ENCODE measurements at places on chromosomes 5 and 9. TPM values are rescaled to one million over a fixed set of nuclear protein-coding genes. Genes with fewer than 3 reads are reported as not detected.
A peak's percentile ranks its signal among the peaks of the same experiment; 100 is the strongest.

GRCh38 chr9:131942146-131942720 lies 137.4 kb downstream of the MED27 start:
- no peak for DNase-seq

DNA sequence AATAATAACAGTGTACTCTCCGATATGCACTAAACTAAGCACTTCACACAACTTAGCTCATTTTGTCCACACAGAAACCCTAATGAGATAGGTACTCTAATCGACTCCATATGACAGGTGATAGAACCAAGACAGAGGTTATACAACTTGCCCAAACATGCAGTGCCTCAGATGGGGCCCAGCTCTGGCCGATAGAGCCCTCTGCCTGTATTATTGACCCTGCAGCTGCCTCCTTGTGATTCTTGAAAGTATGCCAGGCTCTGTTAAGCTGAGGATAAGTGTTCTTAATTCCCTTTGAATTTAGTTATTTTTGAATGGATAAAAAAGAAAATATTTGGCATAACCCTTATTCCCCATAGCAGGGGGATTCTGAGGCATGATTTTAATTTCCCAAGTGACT lies 78.5 kb downstream of the HMHB1 start:
- DNase-seq: no peak

DNA sequence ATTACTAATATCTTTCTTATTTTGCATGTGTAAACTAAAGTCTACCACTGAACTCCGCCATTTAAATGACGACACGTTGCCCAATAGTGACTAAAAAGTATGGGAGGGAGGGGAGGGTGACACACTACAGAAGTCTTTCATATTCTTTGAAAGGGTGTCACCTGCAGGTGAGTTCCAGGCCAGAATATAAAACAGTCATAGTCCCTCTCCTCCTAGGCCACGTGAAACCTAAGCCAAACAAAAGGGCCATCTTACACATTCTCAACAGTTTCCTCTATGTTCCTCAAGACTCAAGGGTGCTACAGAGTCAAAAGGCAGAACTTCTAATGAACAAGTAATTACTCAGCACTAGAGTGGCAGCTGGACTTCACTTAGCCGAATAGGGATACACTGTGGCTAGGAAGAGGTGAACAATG lies 6.4 kb downstream of the CEMIP2 start:
- DNase-seq: no peak

- DNase-seq: no peak
Measured at GRCh38 chr5:149740341-149740740, 10.2 kb downstream of the PPARGC1B start.

DNA sequence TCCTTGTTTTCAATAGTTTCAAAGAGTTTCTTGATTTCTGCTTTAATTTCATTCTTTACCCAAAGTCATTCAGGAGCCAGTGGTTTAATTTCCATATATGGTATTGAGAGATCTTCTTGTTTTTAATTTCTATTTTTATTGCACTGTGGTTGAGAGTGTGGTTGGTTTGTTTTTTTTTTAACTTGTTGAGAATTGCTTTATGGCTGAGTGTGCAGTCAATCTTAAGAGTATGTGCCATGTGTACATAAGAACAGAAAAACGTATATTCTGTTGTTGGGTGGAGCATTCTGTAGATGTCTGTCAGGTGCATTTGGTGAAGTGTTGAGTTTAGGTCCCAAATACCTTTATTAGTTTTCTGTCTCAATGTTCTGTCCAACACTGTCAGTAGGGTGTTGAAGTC lies 26.7 kb upstream of the IPPK start:
- DNase-seq: no peak

GRCh38 chr9:23088932-23089364 lies 642.3 kb downstream of the DMRTA1 start:
- peak; percentile 1 for DNase-seq

GRCh38 chr5:93385655-93386054 lies 195.4 kb downstream of the NR2F1-AS1 start:
- no peak for DNase-seq

- DNase-seq: no peak
Measured at GRCh38 chr9:117723986-117724625, 19.9 kb downstream of the TLR4 start.

DNA sequence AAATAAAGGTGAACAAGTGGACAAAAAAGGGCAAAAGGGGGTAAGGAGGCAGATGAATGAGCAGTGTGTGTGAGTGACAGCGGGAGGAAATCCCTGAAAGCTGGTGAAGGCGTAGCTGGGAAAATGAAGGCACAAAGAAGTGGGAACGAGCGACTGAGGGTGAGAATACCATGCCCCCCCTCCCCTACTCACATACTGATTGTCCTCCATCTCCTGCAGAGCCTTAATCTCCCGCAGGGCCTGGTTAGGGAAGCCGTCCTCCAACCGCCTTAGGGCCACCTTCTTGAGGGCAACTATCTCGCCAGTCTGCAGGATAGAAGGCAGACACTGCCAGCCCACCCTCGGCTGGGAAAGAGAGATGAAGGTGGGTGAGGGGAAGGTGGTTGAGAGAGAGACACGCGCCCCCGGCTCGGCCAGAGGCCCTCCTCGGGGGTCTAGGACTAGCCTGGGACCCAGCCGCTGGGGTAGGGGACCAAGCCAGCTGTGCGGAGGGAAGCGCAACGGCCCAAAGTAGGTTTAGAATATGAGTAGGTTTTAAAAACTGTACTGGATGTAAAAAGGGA lies 522 bp downstream of the CDK20 start:
- DNase-seq: no peak

GRCh38 chr9:19184144-19184917 lies 46.2 kb upstream of the DENND4C start:
- peak; percentile 43 for DNase-seq

The SLC6A7 gene
- total RNA-seq: not detected

GRCh38 chr9:95788021-95788420 lies 87.5 kb upstream of the ERCC6L2 start:
- no peak for DNase-seq

DNA sequence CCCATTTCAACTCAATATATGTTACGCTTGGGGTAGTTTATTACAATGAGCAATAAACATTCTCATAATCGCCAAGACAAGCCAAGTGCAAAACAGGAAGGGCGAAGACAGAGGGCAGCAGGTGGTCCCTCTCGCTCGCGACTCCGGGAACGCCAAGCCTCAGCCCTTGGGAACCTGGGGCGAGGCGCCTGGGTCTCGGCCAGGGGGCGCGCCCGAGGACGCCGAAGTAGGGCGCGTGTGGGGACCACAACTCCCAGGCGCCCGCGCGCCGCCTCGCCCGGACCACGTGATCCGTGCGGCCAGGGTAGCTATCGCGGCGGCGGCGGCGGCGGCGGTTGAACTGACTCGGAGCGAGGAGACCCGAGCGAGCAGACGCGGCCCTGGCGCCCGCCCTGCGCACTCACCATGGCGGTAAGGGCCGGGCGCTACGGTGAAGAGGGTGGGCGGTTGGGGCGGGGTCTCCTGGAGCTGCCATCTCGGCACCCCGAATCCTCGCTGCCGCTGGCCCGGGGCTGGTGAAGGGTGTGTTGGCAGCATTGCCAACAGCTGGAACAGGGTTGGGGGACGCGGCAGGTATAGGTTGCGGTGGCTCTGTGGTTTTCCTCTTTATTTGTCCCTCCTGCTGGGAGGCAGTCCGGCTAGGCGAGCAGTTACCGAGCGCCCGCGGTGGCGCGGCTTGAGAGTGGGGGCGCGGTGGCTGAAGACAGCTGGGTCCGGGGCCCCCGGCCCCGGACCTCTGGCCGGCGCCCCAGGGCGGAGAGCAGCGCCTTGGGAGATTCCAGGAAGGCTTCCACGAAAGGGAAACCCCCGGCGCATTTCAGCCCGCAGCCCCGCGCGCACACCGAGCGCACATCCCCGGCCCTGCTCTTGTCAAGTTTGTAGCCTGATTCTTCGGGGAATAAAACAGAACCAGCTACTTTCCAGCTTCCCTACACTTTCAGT lies at the start of gene SLC31A2:
TSS of gene SLC31A2 (plus strand) at position 338 of the 942 bp plus-strand sequence. CDS start at position 406, 68 bp downstream.
- DNase-seq: peak; percentile 90

The HMCN2 gene
- total RNA-seq: not detected

The RNF38 gene
- total RNA-seq: 30.5 TPM

DNA sequence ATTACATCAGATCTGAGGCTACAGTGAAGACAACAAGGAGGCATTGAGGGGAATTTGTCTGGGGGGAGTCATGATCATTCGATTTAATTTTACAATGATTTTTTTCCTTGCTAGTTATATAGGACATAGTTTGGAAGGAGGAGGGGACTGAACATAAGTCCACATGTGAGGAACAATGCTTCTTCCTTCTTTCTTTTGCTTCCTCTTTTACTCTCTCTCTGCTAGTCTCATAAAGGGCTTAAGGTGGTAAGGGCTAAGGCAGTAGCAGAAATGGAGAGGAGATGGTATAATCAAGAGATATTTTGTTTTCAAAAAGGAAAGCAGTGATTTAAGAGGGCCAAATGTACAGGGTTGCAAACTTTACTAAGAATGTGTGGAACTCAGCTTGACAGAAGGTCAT lies 64.3 kb downstream of the GRIN3A start:
- DNase-seq: no peak

The IFNK gene
- not detected for total RNA-seq

- no peak for DNase-seq
Measured at GRCh38 chr9:128061275-128061960, 5.7 kb downstream of the NAIF1 start.

DNA sequence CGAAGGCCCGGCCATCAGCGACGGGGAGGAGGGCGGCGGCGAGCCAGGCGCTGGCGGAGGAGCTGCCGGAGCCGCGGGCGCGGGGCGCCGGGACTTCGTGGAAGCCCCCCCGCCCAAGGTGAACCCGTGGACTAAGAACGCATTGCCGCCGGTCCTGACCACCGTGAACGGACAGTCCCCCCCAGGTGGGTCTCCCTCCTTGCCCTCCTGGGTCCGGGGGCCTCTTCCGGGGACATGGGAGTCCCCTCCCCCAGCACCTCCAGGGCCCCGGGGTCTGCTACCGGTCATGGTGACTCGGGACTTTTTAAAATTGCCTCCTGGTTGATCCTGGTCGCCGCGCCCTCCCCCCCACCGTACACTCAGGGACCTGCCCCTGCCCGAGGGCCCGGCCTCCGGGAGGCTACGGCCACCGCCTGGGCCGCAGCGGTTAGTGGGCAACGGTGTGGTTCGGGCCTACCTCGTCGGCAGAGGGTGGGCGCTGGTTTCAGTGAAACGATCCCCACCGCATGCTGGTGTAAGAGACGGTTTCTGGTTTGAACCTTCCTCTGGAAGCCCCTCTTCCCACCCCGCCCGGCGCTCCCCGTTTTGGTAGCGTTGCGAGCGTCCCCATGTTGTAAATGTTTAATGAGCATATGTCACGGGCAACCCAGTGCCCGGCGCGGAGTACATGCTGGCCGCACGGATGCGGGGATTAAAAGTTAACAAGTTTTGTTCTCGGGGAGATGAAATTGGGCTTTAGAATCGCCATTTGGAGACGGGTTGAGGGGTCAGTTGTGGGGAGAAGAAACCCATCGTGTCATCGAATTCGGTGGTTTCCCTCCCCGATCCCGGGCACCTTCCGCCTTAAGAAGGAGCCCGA lies 1.1 kb downstream of the LARP1 start:
- DNase-seq: peak; percentile 44

DNA sequence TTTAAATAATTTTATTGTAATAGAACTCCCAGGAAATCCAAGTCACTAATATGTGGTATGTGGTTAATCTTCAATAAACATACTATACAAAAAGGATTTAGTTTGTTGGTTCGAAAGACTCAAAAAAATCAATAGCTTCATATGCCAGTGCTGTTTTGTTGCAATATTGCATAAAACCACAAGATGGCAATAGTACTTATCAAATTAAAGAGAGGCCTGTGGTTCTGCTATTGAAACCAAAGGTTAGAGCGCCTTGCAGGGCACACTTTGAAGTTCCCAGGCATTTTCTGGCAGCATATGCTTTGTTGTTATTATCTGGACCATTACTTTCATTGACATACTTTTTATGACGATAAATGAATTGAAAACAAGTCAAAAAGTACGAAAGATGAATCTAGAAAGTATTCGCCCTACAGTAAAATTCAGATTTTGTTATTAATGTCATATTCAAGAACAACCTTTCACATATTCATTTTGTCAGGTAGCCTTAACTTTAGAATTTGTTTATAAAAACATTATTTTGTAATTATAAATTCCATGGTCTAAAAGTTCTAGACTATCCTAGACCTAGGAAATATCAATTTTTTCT lies 316.3 kb downstream of the MCTP1 start:
- DNase-seq: peak; percentile 72

- DNase-seq: no peak
Measured at GRCh38 chr5:16750445-16750844, 133.6 kb upstream of the RETREG1 start.

The UBAP1 gene
- 24.9 TPM for total RNA-seq

The OBP2B gene
- not detected for total RNA-seq

GRCh38 chr9:102521097-102521755 lies 473.9 kb upstream of the CYLC2 start:
- no peak for DNase-seq

The LRRC19 gene
- total RNA-seq: not detected

The ACOT12 gene
- not detected for total RNA-seq
